ENCODE measurements at places on chromosomes 2 and 18.
A peak's percentile ranks its signal among the peaks of the same experiment; 100 is the strongest.

DNA sequence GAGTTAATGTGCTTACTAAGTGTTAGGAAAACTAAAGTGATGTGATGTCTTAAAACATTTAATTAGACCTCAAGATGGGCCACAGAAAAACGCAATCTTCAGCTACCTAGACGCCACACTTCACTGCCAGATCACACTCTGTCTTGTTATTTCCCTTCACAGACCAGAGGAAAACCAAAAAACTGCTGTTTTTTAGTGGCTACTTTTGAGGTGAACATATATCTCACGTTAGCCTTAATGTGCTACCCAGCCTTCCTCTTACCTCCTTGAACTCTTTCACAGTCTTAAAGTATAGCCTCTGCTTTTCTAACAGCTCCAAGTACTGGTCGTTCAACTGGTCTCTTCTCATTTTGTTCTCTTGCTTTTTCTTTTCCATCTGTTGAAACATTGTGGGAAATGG is 83.1 kb downstream of the CCDC93 start:
- no peak for ATAC-seq

DNA sequence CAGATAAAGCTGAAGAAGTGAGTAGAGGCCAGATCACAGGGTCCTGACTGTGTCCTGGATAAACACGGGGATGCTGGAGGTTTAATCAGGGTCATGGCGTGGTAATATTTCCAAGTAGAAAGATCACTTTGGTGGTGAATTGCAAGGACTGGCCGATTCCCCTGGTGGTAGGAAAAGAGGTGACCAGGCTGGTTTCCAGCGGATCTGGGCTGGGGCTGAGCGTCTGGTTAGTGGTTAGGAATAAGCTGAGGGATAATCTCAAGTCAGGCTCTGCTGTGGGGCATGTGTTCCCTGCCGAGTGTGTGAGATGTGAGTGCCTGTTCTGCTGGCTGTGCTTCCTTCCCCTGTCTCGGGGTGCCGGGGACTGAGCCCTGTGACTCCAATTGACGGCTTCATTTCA is 484.0 kb downstream of the TSN start:
- ATAC-seq, result no peak

- ATAC-seq, result no peak
These were observed 64.5 kb downstream of the PID1 start for GRCh38 chr2:229206548-229206947.

DNA sequence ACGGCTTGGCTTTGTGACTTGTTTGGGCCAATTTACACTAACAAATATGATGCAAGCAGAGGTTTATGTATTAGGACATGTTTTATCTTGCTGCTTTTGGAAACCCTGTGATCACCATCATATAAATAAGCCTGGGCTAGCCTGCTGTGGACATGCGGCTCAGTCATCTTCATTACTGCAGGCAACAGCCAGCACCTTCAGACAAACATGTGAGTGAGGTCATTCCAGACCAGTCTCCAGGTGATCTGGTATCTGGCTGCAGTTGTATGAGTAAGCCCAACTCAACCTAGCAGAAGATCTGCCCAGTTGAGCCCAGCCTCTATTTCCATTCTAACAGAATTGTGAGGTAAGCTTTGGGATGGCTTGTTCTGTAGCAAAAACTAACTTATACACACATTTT is 254.6 kb upstream of the ATP5MC3 start:
- no peak for ATAC-seq

- no peak for ATAC-seq
These were observed 191.3 kb downstream of the SLC39A10 start for GRCh38 chr2:195848119-195848899.

DNA sequence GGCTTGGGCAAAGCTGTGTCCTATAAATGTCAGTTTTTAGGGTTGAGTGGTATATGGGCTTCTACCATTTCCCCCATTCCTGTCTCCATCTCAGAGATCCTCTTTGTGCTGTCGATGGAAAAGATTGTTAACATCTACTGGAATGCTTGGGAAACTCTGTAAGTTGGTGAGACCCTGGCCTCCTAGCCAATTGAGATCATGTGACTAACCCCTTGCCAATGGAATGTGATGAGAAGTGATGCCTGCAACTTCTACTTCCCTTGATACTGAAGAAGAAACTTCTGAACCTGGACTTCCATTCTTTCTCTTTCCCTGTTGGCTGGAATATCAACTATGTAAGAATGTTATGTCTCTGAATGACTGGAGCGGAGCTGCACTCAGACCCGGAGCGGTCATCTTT is 14.5 kb downstream of the SLC39A10 start:
- no peak for ATAC-seq

GRCh38 chr18:74163019-74163660 is 14.8 kb downstream of the TIMM21 start:
- ATAC-seq, result no peak

DNA sequence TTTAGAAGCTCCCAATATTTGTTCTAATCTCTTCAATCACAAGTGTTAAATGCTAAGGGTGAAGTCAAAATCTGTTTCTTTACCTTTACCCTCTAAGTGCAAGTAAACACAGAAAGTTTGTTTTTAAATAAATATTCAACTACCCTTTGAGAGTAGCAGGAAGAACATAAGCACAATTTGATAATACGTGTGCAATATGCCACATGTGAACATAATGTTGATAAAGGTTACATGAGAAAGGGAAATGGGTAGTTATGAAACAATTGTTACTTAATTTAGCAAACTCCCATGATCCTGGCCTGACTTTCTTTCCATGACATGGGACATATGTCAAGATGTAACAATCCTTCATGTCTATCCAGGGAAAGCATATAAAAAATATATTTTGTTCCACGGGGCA is 7.1 kb downstream of the SPRED2 start:
- no peak for ATAC-seq

DNA sequence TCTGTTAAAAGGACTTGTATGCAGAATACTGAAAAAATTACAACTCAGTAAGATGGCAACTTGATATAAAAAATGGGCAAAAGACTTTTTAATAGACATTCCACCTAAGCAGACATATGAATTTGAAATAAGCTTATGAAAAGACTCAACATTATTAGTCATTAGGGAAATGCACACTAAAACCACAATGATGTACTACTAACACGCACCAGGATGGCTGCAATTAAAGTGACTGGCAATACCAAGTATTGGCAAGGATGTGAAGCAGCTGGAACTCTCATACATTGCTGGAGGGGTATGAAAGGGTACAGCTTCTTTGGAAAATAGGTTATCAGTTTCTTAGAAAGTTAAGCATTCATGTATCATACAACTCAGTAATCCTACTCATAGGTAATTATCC is 3.2 kb upstream of the ENOSF1 start:
- peak; percentile 51 for ATAC-seq

DNA sequence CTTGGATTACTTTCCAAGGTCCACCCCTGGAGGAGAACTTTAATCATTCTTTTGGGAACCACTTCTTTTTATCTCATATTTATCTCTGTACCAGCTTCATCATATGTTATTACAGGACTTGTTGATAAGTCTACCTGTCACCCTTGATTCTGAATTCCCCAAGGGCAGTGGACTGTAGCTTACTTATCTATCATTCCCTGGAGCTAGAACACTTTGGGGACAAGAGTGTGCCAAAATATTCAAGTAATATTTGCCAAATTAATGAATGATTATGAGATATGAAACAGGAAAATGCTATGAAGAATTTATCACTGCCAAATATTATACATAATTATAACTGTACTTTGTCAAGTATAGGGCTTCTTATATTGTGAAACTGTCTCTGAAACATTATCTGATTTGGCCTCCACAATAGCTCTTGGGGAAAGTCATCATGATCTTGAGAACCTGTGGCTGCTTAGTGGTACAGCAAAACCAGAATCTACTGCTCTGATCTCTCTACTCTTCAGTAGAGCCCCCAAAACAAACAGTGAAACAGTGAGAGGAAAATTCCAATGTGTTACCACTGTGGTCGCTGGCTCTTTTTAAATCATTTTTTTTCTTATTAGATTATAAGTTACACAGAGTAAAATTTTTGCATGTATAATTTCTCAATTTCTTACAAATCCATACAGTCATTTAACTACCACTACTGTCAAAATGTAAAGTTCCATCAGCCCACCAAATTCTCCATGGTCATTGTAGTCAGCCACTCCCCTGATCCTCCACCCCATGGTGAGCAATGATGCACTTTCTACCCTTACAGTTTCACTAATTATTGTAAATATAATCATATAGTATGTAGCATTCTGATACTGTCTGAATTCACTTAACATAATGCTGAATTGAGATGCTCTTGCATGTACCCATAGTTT is 197.5 kb downstream of the PIEZO2 start:
- ATAC-seq, result no peak

GRCh38 chr18:78765142-78765541 is 214.5 kb upstream of the SALL3 start:
- no peak for ATAC-seq

DNA sequence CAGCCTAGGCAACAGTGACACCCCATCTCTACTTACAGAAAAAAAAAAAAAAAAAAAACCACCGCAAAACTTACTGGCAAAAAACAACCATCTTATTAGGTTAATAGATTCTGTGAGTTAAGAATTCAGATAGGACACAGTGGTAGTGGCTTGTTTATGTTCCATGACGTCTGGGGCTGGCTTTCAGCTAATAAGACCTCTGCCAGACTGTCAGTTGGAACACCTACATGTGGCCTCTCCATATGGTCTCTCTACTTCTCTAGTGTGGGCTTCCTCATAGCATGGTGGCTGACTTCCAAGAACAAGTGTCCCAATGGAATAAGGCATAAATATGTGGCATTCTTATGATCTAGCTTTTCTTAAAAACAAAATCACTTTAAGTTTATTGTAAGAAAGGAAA is 94.0 kb upstream of the OTX1 start:
- no peak for ATAC-seq

DNA sequence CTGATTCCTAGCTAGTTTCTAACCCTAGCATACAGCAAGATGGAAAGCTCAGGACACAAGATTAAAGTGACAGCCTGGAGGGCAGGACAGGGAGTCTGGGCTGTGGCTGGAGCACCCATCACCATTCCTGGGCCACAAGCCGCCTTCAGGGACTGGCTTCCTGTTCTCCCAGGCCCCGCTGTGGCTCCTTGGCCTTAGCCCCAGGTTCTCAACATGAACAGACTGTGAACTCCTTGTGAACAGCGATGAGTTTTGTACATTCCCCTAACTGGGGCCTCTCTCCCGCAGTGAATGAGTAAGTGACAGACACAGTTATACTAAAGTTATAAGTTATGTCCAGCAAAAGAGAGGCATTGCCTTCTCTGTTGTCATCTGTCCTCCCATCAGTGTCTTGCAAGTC is 35.9 kb upstream of the SLC14A1 start:
- ATAC-seq, result no peak

GRCh38 chr2:27091746-27092695 is 5.4 kb downstream of the KHK start:
- ATAC-seq, result no peak

- no peak for ATAC-seq
These were observed 170.5 kb downstream of the FMNL2 start for GRCh38 chr2:152505495-152505906.

- ATAC-seq, result no peak
These were observed 2.0 kb upstream of the RAB17 start for GRCh38 chr2:237592425-237592980.

DNA sequence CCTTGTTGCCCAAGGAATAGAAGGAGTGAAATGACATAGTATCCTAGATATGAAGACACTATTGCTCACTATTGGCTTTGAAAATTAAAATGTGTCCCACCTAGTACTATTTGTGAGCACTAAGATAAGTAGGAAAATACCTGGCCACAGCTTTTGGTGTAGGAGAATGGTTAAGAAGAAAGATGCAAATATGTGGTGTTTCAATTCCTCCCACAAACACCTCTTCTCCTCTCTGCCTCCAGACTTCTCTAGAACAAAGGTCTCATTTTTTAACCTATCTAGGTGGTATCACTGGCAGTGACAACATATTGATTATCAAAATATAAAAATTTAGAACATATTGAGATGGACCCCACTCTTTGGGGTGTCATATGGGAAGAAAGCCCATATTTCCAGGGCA is 929.9 kb upstream of the FANCL start:
- no peak for ATAC-seq

- no peak for ATAC-seq
These were observed 39.5 kb upstream of the RTN4 start for GRCh38 chr2:55089726-55090125.

DNA sequence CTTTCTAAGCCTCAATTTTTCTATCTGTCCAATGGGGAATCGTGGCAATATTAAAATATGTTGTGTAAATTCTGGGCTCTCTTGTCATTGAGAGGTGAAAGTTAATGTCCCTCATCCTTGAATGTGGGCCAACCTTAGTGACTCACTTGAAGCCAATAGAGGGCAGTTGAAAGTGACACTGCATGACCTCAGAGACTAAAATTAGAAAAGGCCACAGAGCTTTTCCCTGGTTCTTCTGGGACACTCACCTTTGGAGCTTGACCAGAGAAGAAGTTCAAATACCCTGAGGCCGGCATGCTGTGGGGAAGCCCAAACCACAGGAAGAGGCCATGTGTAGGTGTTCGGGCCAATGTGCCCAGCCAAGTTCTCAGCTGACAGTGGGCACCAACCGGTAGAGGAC is 24.1 kb upstream of the SIX2 start:
- ATAC-seq, result no peak

DNA sequence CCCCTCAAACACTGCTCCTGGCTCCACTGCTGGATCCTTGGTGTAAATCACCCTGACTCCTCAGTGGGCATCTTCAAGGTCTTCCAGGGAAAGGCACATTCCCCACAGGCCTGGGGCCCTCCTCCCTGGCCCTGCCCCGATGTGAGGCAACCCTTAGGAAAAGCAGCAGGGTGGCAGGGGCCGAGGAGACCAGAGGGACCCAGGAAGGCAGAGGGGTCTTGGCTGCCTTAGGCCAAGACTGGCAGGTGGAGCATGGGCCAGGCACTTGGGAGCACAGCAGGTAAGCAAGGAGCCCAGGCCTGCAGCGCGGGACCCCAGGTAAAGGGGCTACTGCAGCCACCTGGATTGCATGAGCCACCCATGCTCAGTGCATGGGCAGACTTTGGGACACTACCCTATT is 96.9 kb downstream of the GYPC start:
- no peak for ATAC-seq

GRCh38 chr2:128563348-128563687 is 244.7 kb upstream of the HS6ST1 start:
- no peak for ATAC-seq

DNA sequence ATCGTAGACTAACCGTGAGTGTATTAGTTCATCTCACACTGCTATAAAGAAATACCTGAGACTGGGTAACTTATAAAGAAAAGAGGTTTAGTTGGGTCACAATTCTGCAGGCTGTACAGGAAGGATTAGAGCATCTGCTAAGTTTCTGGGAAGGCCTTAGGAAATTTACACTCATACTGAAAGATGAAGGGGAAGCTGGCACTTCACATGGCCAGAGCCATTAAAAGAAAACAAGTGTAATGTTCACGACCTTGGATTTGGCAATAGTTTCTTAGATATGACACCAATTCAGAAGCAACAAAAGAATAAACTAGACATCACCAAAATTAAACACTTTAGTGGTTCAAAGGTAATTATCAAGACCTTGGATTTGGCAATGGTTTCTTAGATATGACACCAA is 23.8 kb downstream of the ABCB11 start:
- ATAC-seq, result no peak

GRCh38 chr2:181464966-181465365 is 7.8 kb downstream of the ITGA4 start:
- no peak for ATAC-seq

GRCh38 chr2:45734952-45735351 is 83.5 kb downstream of the PRKCE start:
- no peak for ATAC-seq

GRCh38 chr2:238706163-238706562 is 141.7 kb upstream of the TWIST2 start:
- ATAC-seq, result no peak
